ENCODE measurements at places on chromosomes 3 and 15.

DNA sequence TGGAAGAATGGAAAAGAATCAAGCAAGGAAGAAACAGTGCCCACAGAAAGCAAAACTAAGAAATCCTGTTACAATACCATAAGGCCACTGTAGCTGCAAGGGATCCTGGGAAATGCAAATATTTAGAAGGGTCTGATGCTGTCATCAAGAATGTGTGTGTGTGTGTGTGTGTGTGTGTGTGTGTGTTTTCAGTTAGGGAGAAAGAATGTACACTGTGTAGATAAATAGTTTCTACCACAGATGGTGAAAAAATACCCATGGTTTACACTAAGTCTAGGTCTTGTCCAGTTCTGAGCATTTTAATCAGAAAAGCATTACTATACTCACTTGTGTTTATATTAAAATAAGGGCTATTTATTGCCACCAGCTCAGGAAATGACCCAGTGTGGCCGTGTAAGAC, 355.0 kb downstream of the RBMS3 start:
- no peak for DNase-seq

DNA sequence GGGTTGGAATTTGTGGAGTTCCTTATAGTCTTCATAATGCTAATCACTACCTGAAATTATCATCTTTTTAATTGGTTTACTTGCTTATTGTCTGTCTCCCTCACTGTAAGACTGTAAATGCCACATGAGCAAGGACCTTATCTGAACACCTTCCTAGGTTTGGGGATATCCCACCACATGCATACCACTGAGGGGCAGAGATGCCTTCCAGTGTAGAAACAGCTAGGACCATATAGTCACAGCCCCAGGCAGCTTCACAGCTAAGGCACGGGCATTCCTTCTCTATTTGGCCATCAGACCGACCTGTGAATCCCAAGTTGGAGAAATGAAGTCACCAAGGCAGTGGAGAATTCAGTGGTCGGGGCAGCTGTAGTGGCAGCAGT, 28.6 kb downstream of the PAQR9 start:
- DNase-seq = no peak

GRCh38 chr3:98894791-98895576, 6.5 kb downstream of the DCBLD2 start:
- no peak for DNase-seq

DNA sequence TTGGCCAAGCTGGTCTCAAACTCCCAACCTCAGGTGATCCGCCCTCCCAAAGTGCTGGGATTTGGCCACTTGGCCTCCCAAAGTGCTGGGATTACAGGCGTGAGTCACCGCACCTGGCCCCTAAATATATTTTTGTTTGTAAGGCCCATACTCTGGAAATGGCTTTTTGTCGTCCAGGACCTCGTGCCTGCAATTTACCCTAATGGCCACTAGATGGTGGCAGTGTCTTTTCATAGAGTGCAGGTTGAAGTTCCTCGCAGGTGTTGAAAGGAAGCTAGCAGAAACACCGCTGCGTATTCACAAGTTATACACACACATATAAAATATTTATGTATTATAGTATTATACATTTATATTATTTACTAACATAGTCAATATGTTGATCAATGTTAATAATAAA, 97.2 kb downstream of the LRTM1 start:
- DNase-seq = no peak

DNA sequence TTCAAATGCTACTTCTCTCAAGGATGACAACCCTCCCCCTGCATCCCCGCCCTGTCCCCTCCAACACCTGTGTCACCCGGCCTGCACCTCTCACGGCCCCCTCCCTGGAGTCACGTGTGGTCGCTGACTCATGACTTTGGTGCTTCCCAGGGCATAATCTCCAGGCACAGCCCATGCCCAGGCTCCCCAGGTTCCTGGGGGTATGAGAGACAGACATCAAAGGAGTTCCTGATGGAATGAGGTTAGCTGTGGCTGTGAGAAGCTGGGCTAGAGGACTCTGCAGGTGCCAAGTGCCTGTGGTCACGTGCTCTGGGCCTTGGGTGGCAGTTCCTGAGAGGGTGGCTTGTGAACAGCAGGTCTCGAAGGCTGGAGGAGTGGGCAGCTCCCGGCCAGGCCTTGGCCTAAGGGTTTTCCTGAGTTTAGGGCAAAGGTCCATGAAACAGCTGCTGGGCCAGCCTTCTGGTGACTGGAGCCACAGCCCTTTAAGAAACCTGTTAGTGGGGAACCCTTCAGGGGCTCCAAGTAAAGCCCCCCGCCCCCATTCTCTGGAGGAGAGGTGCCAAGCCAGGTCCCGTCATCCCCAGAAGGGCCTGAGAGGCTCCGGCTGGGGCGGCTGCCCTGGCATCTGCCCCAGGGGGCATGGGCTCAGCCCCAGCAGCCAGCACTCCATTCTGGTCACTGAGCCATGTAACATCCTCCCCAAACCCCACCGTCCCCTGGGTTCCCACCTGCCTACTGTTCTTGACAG, 230.0 kb downstream of the XXYLT1 start:
- DNase-seq = no peak

GRCh38 chr3:134713671-134714070, 62.8 kb upstream of the KY start:
- no peak for DNase-seq

All from cortex of kidney (tissue), 1 donor.